GM12864 (cell line): ENCODE measurements at places on chromosomes 5 and 9.

DNA sequence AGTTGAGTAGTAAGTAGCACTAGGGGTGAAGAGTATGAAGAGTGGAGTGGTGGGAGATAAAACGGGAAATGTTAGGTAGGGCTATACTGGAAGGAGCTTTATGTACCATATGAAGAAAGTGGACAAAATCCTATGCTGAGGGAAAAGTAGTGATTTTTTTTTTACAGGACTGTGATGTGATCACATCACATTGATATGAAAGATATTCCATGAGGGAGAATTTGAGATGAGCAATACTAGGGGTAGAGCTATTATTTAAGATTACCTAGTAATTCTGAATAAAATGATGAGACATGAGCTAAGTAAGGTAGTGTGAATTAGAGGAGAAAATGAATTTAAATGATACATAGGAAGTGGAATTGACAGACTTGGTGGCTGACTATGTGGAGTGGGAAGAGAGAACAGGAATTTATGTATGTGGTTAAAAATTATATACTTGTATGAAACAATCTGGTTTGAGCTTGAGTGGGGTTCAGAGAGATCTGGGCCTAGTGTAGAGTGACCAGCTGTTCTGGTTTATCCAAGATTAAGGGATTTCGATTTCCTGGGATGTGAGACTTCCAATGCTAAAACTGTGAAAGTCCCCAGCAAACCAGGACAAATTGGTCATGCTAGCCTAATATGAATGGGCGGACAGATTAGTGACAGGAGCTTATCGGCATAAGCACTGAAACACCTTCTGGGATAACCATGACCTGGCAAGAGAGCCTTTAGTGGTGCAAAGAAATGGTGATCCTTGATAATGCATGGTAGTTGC is 29.3 kb upstream of the STOM start:
- no peak for DNase-seq

DNA sequence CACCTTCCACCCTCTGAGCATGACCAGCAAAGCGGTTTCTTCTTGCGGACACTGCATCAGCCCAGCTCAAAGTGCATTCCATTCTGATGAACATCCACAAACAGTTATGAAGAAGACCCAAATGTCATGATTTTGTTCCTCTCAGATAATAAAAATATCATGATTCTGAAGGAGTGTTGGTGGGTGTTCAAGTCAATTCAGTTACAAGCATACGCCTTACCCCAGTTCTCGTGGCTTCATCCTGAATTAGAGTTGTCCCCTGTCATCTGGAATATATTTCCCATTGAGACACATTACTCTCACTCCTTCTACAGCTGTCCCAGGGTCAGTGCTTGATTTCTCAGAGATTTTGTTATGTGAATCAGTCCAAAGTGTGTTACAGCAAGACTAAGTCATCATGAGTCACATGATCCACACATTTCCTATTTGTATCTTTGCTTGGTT is 325.4 kb downstream of the RFX3 start:
- no peak for DNase-seq

DNA sequence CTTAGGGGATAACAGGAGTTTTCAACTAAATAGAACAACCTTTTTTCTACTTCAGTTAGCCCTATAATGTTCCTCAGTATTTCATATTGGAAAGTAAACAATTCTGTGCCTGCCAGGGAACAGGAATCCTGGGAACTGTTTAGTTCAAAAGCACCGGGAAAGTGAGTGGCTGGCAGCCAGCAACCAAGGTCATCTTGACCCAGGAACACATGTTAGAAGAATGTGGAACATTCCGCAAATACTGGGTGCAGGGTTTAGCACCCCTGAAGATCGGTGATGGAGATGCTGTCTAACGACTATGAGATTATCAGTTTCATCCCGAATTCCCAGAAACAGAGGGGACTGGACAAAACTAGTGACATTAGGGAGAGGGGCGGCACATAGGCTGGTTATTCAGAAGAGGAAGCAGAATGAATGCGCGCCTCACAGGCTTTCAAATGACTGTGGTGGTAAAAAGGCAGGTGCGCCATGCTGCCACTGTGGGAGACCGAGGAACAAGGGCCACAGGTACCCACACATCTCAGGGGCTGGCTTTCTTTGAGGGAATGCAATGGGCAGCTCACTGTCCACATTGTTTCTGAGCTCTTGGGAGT is 51.2 kb downstream of the IPPK start:
- DNase-seq, result no peak

GRCh38 chr9:123616707-123617106 is 260.7 kb downstream of the CRB2 start:
- no peak for DNase-seq

DNA sequence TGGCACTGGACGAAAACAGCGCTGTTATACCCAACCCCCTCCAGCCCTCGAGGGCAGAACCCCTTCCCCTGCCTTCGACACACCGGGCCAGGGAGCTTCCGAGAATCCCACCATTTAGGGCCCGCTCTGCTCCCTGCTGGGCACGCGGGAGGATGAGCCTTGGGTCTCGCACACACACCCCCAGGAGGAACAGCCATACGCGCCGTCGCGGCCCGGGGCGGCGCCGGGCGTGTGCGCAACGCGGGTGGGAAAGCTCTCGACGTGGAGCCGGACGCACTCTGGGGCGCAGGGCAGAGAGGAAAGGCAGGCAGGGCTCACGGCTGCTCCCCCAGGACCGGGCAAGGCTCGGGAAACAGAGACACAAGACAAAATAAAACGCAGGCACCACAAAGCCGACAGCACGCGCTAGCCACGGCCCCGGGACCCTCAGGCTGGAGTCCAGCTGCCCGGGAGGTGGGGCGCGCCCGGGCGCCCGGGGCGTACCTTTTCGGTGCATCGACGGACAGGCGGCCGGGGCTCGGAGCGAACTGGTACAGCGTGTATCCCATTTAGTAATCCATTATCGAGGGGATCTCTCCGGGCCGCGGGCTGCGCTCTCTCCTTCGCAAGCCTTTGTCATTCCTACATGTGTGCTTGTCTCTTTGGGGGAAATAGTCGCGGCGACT is 789 bp downstream of the SEMA6A start:
- no peak for DNase-seq

DNA sequence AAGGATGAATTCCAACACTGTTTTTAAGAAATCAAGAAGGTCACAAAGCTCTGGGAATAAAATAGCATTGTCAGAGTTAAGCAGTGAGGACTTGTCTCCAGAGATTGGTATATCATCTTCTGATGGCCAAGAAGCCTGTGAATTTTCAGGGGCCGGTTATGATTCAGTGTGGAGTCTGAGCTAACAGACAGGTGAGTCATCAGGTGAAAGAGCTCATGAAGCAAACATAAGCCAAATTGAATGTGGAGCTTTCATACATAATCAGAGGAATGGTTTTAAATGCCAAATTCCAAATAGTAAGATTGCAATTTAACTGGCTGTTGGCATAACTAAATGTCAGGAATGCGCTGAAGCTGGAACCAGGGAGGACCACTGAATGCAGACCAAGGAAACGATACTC is 494.2 kb downstream of the MTRR start:
- no peak for DNase-seq

DNA sequence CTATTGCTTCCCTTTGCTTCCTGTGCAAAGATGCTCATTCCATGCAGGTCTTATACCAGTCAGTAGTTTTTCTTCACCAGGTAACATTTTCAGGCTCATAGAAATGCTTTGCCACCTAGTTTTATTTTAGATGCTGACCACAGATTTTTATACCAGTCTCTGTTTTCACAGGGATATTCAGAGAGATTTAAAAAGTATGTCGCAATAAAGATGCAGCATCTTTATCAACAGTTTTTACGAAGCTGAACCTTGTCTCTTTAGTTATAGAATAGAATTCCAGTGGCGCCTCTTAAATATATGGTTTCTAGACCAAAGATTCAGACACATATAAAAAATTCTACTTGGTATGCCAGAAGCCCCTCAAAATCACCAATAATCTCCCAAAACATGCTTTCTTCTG is 155.7 kb upstream of the PCSK5 start:
- no peak for DNase-seq

DNA sequence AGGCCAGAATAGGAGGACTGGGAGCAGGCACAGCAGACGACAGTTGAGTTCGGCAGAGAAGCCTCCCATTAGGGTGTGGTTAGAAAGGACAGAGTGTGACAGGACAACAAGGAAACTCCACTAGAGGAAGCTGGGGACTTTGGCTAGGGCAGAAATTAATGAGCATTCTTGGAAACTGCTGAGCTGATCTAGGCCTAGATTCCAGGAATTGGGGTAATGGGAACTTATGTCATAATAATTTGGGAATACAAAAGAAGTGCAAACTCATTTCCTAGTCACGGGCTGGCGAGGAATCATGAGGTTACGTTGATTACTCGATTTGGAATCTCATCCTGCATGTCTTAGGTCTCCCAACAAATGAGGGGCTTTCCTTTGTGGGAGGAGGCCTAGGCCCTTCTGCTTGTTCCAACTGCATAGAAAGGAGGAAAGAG is 144.6 kb upstream of the RPS23 start:
- no peak for DNase-seq

DNA sequence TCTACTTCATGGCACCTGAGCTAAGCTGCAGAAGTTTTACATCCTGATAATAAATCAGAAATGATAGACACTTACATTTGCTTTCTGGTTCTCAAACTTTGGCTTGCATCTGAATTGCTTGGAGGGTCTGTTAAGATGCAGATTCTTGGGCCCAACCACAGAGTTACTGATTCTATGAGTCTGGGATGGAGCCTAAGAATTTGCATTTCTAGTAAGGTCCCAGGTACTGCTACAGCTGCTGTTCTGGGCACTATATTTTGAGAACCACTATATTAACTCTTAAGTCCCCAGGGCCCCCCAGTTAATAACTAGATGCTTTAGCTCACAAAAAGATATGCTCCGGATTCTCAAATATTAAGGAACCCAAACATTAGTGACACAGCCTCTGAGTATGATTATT is 69.8 kb upstream of the DAB2 start:
- DNase-seq, result no peak

DNA sequence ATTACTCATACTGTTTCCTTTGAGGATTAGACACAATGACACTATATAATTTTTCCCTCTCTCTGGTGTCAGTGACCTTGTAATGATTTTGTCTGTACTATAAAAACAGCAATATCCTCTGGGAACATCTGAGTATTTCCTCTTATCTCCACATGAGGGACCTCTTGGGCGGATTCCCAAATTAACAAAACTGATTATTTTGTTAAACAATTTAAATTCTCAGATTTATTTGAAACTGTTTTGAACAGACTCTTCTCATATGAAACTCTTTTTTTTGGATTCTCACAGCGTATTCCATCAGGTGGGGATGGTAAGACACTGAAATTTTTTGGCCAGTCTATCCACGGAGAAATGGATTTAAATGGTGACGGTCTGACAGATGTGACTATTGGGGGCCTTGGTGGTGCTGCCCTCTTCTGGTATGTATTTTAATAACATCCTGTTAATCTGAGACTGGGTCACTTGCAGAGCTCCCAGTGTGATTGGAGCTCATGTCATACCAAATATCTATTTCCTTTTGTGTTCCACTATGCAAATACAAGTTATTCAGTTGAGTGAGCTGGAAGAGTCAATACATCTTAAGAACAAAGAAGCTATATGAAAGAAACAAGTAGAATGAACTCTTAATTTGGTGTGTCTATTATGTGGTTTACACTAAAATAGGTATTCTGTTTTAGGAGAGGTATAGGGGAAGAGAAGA is 73.8 kb upstream of the ITGA2 start:
- DNase-seq, result peak; percentile 25

DNA sequence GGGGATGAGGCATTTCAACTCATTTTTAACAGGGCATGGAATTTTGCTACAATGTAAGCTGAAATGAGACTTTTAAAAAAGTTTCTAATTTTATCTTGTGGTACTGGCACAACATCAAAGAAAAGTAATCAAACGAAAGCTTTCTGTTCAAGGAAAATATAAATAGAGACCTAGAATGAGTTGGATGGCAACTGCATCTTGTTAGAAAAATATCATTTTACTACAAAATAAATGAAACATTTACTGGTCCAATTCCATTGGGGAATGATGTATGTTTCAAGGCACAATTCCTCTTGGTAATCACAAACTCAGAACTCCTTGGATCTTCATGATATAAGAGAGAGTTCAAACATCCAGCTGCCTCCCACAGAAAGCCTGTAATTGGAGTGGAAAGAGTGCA is 102.8 kb downstream of the HMHB1 start:
- DNase-seq, result no peak

DNA sequence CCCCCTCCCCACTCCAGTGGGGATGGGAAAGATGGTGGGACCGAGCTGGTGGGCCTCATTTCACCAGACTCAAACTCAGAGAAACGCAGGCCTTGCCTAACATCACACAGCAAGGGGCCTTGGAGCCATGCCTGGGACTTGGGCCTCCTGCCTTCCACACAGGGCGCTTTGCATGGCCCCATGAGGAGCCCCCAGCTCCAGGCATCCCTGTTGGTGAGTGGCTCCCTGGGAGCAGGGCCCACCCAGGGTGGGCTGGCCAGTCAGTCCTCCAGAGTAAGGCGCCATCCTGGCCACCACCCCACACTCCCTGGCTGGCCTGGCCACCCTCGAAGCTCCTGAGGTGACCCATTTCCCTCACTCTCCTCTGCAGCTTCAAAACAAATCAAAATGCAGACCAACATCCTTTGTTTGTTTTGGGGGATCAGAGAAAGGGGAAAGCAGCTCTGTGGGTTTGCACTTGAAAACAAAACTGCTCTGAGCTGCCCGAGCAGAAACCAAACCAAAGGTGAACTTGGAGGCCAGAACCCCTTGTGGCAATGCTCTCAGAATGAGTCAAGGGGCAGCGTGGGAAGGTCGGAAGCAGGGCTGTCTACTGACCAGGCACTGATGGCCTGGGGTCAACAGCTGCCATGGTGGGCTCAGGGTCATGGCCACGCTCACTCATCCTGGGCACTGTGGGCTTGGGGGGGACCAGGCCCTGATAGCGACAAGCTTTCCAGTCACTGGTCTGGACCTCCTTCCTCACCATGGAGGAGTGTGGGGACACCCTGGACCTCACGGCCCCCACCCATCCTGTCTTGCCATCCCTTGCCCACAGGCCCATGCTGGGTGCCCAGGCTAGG is 37.0 kb upstream of the VDAC1 start:
- peak; percentile 48 for DNase-seq

DNA sequence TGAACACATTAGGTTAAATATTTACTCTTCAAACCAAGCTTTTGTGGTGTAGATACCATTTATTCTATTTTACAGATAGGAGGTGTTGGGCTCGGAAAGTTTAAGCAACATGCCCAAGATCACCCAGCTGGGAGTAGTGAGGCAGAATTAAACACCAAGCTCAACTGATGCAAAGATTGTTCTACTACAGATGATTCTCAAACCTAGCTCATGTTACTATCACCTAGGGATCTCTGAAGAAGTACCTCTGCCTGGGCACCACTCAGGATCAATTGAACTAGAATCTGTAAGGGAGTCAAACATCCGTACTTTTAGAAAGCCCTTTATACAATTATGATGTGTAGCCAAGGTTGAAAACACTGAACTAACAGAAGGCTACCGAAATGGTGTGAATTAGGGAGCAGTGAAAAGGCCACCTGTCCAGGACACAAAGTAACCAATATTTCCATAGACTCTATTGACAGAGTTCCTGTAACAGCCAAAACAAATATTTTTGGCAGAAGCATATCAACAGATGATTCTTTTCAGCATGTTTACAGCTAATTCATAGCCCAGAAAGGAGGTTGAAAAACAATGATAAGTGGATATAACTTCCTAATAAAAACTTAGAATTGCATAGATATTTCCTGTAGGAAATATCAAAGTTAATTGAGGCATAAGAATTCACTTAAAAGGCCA is 158.5 kb upstream of the PTGER4 start:
- DNase-seq, result no peak
